ENCODE measurements at places on chromosomes 16 and 17.

GRCh38 chr17:57004944-57005579 is 27.1 kb downstream of the SCPEP1 start:
- peak; percentile 72 for DNase-seq

DNA sequence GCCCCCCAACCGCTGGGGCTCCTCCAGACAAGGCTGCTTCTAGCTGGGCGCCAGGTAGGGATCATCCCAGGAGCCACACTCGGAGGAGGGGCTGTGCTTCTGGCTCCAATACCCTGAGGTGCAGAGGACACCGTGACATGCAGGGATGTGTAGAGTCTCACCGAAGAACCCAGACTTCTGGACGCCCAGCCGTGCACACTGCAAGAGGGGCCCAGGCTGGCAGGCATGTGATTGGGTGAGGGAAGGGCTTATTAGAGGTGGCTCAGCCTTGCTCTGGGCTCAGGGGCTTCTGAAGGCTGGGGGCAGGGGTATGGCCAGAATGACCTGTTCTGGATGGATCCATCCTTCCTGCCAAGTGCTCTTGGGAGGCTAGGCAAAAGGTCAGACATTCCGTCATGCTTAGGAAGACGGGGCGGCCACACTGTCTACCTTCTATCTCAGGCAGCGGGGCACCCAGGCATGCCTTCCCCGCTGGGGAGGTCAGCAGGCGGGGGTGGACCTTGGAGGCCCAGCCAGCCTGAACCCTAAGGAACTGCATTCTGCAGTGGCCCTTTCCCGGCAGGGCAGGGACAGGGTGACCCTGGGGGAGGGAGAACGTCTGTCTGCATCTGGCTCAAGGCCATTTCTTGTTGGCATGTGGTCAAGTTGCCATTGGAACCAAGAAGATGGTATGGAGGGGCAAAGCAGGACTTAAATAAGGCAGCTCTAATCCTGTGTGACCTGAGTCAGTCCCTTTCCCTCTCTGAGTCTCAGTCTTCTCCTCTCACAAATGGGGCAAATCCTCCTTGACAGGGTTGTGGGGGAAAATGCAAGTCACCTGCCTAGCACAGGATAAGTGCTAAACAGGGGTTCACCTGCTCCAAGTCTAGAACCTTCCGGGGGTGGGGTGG is 5.8 kb upstream of the ADGRG1 start:
- DNase-seq, result no peak

DNA sequence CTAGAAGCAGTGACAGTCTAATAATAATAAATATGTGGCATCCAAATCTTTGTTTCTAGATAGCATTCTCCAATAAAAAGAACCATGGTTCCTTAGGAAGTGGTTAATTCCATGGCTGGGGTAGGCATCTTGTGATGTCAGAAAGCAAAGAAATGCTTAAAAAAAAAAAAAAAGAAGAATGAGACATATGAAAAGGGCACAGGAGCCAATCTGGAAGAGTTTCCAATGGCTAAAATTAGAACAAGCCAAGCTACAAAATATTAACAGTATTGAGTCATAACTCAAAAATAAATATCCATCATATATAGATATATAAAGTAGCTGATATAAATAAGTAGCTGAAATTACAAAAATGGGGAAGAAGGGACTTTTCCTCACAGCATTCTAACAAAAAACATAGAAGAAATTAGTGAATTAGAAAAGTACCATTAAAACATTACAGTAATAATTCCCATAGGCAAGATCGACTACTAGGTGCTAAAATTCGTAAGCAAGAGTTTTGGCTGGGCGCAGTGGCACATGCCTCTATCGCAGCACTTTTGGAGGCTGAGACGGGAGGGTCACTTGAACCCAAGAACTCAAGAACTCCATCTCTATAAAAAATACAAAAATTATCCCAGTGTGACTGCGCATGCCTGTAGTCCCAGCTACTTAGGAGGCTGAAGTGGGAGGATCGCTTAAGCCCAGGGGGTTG is 111.3 kb downstream of the TRIM37 start:
- no peak for DNase-seq

DNA sequence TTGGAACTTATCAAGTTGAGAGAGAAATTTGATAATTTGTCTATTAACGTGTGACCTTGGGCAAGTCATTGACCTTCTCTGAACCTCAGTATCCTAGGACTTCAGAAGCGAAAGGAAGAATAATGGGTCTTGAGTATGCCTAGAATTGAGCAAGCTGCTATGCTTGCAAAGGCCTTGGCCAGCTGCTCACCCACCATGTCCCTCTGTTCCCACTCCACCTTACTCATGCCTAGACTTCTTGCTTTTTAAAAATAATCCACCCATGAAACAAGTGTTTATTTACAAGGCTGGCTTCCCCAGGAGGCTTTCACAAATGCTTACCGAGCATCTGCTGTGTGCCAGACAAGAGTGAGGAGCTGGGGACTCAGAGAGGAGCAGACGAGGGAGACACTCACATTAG is 590.6 kb downstream of the MAF start:
- no peak for DNase-seq

GRCh38 chr16:24452724-24453123 is 86.6 kb upstream of the RBBP6 start:
- DNase-seq, result no peak

GRCh38 chr17:8922451-8922850 is 43.1 kb downstream of the PIK3R5 start:
- peak; percentile 26 for DNase-seq

GRCh38 chr16:56451753-56452689 is 667 bp downstream of the OGFOD1 start:
- peak; percentile 70 for DNase-seq

DNA sequence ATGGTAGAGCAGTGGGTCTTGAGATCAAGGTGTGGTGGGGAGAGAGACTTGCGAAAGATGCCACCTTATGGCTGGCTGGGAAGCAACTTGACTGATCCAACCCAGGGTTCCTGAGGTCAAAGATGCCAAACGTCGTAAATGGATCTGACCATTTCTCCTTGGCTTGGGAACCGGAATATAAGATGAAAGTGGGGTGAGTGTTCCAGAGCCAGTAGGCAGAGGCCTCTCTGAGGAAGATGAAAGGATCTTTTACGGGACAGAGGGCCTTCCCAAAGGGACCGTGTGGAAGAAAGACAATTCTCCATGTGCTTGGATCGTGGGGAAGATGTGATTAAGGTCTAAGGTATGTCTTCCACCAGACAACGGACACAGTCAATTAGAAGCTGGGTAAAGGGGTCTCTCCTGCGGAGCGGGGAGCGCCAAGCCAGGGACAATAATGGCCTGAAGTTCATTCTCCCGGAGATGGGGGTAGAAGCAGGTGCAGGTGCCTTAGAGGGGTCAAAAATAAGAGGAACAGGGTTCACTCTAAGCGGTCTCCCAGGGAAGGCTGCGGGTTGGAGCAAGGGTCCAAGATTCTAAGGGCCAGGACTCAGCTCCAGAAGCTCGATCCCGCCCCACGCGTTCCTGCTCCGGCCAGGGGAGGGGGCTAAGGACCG is 800 bp downstream of the FXR2 start:
- no peak for DNase-seq

GRCh38 chr16:58503863-58504688 is 4.1 kb downstream of the NDRG4 start:
- DNase-seq, result no peak

GRCh38 chr17:48715496-48716399 is 6.6 kb downstream of the PRAC1 start:
- DNase-seq, result no peak

DNA sequence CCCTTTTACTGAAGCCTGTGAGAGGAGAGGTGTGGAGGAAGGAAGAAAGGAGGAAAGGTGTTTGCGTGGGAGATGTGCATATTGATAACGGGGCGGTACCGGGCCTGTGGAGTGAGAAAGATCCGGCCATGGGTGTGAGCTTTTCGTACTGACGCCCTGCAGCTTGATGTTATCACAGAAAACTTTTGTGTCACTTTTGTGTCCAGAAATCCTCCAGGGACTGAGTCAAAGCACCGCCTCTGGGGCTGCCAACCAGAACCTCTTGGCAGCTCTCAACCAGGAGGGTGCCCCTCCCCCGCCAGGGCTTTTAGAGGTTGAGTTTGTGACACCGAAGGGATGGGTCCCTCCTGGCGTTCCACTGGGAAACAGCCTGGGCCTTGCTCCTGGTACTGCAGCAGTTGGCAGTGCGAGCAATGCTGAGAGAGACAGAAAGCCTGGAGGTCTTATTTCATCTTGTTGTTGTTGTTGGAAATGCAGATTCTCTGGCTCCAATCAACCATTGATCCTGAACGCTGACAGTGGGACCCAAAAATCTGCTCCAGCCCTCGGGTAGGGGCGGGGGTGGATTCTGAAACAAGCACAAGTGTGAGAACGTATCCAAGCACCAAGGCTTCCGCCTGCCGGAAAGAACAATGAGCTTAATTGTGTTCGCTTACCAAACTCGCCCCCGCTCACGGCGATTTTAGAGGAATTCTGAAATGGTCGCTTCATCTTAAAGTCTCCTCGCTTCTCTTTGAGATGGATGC is 65.0 kb downstream of the CRISPLD2 start:
- no peak for DNase-seq

DNA sequence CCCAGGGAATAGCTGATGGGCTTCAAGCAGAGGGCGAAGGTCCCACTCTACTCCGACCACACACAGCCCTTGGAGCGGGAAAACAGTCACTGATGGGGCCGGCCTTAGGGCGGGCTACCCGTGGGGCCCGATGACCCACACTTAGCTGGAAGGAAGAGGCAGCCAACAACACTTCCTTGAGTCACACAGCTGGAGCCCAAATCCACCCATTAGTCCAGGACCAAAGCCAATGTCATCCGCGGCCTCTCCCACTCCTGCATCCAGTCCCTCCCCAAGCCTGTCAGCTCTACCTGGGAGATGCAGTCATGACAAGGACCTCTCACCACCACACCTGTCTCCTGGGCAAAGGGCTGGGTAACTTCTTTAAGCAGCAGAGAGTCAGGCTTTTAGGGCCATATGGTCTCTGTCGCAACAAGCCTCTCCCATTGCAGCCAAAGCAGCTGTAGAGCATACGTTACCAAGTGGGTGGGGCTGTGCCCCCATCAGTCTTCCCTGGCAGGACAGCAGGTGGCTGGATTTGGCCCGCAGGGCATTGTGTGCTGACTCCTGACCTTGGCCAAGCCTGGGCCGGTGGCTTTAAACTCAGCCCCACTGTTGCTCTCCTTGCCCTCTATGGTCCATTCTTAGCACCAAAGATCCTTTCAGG is 110.7 kb downstream of the SOCS1 start:
- DNase-seq, result no peak

DNA sequence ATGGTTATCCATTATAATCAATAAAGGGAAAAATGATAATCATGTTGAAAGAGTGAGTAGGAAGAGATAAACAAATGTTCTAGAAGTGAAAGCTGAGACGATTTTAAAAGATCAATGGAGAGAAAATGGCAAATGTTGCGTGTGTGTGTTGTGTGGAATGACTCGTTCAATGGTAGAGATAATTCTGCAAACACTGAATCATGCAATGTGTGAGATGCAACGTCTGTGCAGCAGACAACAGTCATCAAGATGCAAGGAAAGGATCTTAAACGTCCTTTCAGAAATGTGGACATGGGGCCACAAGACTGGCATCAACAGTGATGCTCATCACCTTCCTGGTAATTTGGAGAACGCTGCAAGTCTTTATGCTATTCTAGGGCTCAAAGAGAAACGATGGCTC is 124.4 kb downstream of the CDYL2 start:
- DNase-seq, result no peak

DNA sequence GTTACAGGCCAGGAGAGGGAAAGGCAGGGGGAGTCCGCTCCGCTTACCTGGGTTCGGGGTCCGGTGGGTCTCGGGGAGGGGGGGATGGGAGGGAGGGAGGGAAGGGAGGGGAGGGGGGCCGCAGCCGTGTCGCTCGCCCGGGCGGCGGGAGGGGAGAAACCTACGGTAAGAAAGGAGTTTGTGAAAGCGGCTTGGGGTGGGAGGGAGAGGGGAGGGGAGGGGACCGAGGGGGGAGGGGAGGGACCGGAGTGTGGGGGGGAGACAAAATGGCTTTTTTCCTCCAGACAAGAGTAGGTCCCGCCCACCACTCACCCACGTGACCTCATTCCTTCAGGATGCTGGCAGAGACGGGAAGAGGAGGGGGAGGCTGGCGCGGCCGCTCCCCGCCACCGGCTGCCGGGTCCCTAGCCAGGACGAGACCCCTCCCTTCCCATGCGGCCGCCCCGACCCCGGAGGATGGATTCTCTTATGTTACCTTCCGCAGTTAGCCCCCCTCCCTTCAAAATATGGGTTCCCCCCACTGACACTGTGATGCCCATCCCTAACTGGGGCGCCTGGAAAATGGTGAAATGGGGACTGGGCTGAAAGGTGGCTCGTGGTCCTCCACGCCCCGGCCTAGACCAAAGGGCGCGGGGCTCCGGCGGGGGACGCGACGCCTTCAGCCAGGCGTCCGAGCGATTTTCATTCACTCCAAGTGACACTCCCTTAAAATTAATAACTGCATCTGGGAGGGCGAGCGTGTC is at the start of gene PCGF2:
PCGF2 (minus strand) TSS at position 188 of the 743 bp plus-strand sequence. CDS start 7,934 bp downstream, outside the sequence.
- no peak for DNase-seq

DNA sequence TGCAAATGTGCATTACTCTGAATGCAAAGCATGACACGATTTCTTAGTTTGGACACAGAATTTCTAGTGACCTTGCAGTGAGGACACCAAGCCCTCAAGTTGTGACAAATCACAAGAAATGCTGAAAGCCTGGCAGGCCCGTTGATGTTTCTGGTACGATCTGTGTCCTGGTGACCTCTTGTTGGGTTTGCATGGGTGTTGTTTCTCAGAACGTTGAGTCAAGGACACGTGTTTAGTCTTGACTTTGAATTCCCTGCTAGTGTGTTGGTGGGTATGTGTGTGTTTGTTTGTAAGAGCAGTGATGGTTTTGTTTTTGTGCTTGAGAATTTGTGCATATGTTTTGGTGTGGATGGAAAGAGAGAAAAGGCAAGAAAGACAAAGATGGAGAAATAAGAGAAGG is 37.8 kb upstream of the MAF start:
- no peak for DNase-seq

DNA sequence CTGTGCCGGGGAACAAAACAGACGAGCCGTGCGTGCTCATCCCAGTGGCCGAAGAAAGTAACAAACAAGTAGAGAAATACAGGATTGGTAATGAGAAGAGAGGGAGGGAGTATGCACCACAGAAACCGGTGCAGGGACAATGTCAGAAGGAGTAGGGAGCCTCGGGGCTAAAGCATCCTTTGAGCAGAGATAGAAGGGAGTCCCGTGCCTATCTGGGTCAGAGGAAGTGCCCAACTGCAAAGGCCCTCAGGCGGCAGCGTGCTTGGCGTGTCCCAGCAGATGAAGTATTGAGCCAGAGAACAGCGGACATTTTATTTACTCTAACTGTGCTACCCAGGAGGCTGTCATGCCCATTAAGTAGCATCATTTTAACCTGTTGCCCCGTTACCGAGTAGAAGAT is 114.9 kb upstream of the CACNG5 start:
- no peak for DNase-seq

DNA sequence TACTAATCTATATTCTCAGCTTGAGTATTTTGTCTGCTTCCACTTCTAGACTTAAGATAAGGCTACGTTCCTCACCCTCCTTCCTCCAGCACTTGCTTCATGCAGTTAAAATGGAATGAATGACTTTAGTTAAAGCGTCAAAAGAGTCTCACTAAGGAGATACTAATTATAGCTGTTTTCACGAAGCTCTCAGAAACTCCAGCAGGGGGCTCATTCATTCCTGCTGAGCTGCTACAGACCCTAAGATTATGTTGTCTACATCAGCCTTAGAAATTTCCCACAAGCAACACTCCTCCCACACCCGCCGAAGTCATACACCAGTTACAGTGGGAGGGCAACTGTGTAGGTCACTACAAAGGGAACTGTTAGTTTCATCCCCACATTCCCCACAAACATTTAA is 57.0 kb upstream of the KIFC3 start:
- DNase-seq, result peak; percentile 61
